Stimulated activated effector memory CD8-positive, alpha-beta T cell treated with anti-CD3 and anti-CD28 coated beads, Interleukin-12 subunit alpha, Interleukin-12 subunit beta, amount 100 ng/mL, for 72 hours (primary cell): ENCODE measurements at places on chromosomes 12 and 14.

- no peak for DNase-seq
Measured at GRCh38 chr12:88546226-88546625, 34.0 kb downstream of the KITLG start.

GRCh38 chr12:32290411-32290810 is 108.9 kb upstream of the FGD4 start:
- DNase-seq: no peak

GRCh38 chr14:70907996-70908934 is 1.0 kb downstream of the PCNX1 start:
- DNase-seq: peak; percentile 48

GRCh38 chr12:82672811-82673495 is 13.8 kb upstream of the TMTC2 start:
- no peak for DNase-seq

GRCh38 chr14:93994919-93995682 is 2.0 kb upstream of the CCDC197 start:
- peak; percentile 34 for DNase-seq

- DNase-seq: no peak
Measured at GRCh38 chr12:48279101-48279500, 71.6 kb downstream of the ZNF641 start.

DNA sequence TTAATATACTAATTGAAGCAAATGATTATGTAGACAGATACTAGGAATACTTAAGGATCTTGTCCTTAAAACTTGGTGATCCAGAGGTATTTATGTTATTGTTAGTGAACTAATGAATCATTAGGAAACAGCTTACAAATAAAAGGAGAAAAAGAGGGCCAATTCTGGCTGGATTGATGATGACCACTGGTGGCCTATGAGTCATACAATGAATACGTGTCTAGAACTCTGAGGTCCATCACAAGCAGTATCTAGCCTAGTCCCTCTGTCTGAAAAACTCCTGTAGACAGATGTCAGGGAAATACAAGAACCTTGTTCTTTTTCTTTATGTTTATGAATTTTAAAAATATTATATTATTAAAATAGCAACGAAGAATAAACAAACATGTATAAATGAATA is 51.7 kb upstream of the RTL1 start:
- no peak for DNase-seq

DNA sequence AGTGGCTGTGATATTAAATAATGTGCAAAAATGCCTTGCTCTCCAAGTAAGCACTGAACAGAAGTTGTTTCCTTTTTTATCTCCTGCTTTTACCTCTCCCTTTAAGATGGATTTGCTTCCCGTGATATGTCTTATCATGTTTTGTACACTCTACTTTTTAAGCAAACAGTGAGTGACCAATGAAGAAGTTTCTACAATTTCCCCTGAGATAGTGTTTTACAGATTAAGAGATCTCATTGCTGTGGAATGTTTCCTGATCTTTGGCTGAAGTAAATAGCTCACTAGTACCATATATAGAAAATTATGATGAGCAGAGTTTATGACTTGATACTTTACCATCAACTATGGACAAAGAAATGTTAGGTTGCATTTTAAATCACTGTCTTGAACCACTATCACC is 184.8 kb upstream of the PDE3A start:
- DNase-seq: no peak

DNA sequence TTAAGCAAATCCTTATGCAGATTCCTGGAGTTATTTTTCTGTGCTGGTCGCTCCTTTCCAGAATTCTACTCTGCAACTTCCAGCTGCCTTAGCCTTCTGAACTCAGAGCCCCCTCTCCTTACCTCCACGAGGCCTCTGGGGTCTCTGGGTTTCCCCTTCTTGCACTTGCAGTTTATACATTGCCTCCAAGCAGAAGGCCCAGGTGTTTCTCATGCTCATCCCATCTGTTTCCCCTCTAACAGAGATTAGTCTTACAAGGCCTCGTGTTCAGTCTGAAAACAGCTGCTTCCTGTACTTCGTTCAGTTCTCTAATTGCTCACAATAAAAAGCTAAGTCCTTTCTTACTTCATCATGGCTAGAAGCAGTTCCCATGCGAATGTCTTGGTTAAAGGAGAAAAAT is 134.4 kb upstream of the FGD4 start:
- no peak for DNase-seq

GRCh38 chr12:23504043-23504442 is 445.4 kb downstream of the SOX5 start:
- no peak for DNase-seq

DNA sequence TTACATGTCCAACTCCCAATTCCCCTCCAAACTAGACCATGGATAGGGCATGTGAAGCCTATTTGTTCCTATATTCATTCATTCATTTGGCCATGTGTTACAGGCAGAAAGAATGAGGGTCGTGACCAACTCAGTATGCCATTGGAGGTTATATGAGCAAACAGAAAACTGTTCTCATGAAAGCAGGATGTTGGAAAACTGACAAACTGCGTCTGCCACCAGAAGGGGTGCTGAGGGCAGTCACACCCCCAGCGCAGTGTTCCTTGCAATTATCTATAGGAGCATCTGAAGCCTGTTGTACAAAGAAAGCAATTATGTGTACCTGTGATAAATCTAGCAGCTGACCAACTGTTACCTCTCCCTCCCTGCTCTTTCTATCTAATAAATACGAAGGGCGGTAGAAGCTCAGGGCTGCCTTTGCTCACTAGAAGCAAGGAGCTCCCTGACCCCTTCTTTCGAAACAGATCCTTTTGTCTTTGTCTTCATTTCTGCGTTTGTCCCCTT is 21.1 kb downstream of the ENTPD5 start:
- no peak for DNase-seq

GRCh38 chr12:57545809-57546437 is 1.1 kb downstream of the DCTN2 start:
- DNase-seq: no peak

DNA sequence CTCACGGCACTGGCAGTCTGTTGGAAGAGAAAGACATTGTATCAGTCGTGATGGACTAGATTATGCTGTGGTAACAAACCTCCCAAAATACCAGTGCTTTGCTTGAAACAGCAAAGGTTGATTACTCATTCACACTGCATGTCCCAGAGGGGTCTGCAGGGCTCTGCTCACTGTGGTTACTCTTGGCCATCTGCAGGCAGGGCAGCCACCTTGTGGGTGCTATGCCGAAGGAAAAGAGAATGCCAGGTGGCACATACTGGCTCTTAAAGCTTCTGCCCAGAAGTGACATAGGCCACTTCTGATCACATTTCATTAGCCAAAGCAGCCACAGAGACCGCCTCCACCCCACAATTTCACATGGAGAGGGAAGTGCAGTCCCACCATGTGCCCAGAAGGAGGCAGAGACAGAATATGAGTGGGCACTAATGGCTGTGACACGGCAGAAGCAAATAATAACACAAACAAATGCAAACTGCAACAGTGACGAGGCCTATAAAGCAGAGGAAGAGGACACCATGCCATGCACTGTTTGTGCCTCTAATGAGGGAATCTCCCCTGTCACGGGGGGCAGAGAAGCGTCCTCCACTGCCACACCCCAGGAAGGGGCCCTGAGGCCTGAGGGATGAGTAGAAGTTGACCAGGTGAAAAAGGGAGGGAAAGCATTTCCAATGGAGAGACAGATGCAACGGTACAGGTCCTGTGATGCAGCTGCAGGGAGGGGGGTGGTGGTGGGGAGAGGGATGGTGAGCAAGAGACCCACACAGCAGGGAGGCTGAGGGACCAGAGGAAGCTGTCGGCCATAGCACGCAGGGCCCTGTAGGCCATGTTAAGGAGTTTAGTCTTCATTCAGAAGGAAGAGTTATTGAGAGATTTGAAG is 51.7 kb upstream of the KICS2 start:
- DNase-seq: no peak

DNA sequence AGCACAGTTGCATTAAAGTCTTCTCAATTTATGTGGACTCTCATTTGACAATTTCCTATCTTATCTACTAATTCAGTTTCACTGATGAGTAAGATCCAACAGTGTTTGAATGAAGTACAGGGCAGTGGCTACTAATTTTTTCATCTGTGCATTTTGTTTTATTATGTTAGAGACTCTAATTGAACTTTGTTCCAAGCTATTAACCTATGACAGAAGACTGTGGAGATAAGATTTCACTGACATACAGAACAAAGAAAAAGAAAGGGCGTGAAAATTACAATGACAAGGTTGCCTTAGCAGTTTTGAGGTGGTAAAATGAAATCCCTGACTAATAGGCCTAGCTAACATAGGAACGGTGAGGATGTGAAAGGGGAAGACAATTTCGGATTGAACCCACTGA is 153.2 kb upstream of the SOX5 start:
- DNase-seq: no peak

- DNase-seq: no peak
Measured at GRCh38 chr12:53172352-53172751, 8.2 kb upstream of the ZNF740 start.

- DNase-seq: no peak
Measured at GRCh38 chr12:116497051-116497591, 62.1 kb upstream of the MAP1LC3B2 start.

DNA sequence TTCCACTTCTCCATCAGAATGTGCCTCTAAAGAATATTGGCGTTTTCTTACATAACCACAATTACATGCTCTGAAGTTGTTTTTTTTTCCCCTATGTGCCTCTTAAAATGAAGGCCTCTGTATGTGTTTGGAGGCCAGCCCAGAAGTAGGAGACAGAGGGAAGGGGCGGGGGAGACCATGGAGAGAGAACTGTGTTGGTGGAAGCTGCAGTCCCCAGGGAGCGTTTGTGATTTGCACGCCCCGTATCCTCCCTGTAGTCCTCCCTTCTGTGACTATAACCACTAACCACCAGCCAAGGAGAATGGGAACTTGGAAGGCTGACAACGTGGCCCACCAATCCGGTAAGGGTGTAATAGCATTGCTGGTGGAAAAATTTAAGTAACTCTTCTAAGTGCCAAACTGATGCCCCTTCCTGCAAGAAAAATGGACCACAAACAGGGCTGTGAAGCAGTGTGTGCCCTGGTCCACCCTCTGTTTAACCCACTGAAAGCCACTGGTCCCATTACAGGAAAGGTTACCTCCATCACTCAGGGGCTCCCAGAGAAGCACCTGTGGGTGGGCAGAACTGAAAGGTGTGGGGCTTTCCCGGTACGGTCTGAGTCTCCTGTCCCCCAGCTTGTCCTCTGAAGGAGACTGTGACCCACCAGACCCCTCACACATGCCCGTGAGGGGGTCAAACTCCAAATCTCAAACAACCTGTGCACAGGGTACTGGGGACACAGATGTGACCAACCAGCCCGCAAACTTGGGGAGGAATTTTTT is 36.8 kb downstream of the CCDC88C start:
- DNase-seq: no peak

- DNase-seq: no peak
Measured at GRCh38 chr14:22614240-22614799, 16.2 kb downstream of the ABHD4 start.
